ENCODE measurements at places on chromosomes 2 and 18.

DNA sequence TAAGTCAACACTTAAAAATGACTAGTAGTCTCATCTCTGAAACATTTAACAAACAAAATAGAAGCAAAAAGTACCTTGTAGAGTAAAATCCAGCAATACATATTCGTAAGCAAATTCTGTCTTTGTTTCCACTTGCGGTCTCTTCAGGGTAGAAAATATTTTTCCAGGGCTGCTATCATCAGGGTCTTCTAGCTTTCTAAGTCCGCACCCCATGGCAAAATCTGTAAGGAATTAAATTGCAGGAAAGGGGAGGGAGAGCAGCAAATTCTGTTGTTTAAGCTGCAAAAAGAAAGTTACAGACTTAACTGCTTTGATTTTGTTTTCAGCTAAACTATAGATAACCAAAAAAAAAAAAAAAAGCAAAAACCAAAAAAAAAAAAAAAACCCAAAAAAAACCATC is at the start of gene RFTN2:
RFTN2 (minus strand) TSS at position 342 of the 400 bp plus-strand sequence; CDS start at position 213, 129 bp downstream.
- no peak for DNase-seq

- DNase-seq: no peak
Measured at GRCh38 chr2:169933124-169933711, 106.0 kb downstream of the UBR3 start.

DNA sequence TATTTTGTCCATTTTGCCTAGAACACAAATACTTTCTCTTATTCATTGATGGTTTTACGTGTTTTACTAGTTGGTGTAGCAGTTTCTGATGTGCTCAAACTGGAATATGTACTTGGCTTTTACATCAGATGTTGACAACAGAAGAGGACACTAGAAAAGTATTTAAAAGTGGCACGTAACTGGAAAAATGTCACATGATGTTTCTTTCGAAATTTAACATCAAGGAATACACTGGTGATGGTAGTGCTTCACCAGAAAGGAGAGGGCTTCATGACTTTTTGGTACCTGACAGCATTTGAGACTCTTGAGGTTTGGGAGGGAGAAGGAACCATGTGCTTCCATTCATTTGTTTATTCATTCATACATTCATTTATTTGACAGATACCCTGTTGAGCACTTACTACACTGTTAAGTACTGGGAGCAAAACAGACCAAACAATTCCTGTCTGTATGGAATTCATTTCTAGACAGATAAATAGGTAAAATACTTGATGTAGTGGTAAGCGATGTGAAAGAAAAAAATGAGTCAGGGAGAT is 1.5 kb downstream of the GIGYF2 start:
- DNase-seq: no peak

GRCh38 chr18:39966275-39966674 is 1988.8 kb upstream of the PIK3C3 start:
- no peak for DNase-seq

DNA sequence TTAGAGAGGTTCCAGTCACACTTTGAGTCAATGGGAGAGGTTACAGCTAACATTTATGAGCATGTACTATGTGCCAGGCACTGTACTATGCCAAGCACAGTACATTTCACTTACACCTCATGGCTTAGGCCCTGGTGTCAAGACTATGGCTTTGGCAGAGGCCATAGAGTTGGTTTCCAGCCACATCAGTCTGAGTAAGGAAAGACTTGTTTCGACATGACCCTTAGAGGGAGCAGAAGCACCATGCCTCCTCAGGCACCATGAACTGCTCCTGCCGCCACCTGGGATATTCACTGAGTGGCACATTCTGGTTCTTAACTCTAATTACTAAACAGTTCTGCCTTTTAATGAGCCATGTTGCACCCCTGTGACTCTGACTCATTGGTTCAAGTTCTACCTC is 12.7 kb downstream of the DGUOK start:
- DNase-seq: no peak

DNA sequence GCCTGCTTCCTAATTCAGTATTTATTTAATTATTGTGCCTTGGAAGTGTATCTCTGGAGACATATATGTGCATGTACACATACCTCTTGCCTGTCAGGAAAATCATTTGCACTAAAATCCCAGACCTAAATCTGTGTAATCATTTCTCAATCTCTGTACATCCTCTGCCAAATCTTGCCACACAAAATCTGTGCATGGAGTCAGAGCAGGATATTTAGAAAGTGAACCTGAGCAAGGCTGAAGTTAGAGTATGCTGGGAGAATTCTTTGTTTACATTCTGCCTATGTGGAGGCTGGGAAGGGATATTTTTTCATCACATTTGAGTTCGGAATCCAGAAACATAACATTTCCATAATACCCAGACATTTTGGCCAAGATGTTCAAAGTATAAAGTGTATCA is 9.3 kb downstream of the XRCC5 start:
- no peak for DNase-seq

GRCh38 chr2:225008935-225009334 is 33.3 kb downstream of the DOCK10 start:
- no peak for DNase-seq

GRCh38 chr18:6741232-6741663 is 11.7 kb downstream of the ARHGAP28 start:
- no peak for DNase-seq

GRCh38 chr18:78239090-78239457 is 740.5 kb upstream of the SALL3 start:
- DNase-seq: no peak

- no peak for DNase-seq
Measured at GRCh38 chr2:60959501-60959900, 58.0 kb upstream of the PEX13 start.

GRCh38 chr18:46688853-46689525 is 32.0 kb upstream of the LOXHD1 start:
- DNase-seq: no peak

DNA sequence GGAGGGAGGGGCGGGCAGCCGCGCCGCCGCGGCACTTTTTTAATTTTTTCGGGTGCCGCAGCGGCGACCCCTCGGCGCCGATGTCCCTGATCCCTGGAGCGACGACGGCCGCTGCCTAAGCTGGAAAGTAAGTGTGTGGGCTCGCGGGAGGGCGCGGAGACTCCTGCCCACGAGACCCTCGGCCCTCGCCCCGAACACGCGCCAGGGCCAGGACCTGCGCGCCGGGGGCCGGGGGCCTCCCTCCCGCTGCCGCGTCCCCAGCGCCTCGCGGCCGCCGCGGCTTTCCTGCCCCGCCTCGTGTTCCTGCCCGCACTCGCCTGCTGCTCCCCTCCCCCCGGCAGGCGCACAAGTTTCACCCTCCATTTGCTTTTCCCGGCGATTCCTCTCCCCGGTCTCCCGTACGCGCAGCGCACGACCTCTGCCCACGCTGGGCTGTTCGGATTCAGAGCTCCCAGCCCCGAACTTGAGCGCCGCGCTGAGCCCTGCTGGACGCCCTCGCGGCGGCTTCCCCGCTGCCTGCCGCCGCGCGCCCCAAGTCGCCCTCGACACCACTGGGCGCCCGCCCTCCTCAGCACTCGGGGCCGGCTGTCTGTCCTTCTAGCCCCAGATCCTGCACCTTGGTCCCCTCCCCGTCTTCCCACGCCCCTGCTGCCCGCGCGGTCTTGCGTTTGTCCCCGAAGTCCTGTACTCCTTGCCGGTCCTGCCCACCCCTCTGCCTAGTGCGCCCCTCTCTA is 507 bp downstream of the PKP4 start:
- DNase-seq: peak; percentile 23

- no peak for DNase-seq
Measured at GRCh38 chr2:217681791-217682190, 321.0 kb downstream of the TNS1 start.

DNA sequence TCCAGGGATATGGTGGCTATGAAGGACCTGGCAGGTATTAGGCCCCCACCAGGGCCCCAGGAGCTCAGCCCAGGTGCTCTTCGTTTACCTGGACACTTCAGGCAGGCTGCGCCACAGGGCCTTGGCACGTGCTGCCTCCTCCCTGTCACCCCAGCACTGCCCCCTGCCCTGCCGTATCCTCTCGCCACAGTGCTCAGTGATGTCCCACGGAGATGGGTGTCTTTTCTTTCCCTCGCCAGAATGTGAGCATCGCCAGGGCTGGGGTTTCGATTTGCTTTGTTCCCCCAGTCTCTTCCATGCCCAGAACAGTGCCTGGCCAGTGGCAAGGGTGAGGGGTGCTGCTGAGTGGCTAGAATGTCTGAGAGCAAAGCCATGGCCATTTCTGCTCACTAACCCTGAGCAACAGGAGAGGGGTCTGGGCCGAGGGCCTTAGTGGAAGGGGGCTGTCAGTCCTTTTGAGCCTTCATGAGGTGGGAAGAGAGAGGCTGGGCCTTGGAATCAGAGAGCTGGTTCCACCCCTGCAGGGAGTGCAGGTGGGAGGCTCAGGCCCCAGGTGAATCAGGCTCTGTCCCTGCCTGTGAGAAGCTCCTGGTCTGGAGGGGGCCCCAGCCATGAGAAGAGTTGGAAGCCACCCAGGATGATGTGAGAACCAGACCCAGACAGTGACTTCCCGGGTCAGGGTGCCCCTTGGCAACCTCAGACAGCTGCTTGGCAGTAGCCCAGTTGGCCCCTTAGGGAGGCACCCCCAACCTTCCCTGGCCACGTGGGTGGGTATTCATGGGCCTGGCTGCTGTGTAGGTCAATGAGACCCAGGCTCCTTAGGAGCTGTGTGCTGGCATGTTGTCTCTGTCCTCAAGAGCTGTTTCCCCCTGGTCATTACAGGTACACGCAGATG is 129.9 kb upstream of the HS6ST1 start:
- DNase-seq: no peak

DNA sequence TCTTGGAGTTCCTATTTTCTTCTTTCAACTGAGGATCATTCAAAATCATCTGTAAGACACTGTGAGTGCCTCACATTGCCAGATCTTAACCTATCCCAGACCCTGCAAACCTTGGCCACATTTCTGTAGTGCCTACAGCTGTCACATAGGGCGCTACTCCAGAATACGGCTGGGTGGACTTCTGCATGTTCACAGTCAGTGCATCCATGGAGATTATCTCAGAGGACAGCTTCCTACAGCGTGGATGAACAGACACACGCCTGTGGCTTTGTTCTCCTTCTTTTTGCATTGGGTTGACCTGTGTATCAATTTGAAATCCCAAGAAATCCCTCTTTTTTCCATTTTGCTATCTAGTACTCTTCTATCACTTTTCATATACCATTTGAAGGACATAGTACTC is 1.9 kb upstream of the KLHL29 start:
- no peak for DNase-seq

GRCh38 chr2:152678808-152679207 is 38.5 kb downstream of the PRPF40A start:
- no peak for DNase-seq

- no peak for DNase-seq
Measured at GRCh38 chr18:61662726-61663125, 230.1 kb downstream of the RNF152 start.

DNA sequence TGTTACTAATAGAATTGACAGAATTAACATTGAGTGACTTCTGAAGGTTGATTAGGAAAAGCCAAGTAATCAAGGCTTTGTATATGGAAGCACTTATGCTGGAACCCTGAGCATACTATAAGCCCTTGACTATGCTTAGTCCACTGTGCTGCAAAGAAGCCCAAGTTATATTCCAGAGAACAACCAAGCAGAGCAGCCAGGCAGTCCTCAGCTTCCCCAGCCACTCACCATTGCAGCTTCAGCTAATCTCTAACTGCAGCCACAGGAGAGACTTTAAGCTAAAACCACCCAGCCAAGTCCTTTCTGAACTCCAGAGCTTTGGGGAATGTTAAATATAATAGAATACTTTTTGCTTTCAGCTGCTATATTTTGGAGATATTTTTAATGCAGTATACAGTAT is 164.4 kb upstream of the VWC2L start:
- DNase-seq: no peak

DNA sequence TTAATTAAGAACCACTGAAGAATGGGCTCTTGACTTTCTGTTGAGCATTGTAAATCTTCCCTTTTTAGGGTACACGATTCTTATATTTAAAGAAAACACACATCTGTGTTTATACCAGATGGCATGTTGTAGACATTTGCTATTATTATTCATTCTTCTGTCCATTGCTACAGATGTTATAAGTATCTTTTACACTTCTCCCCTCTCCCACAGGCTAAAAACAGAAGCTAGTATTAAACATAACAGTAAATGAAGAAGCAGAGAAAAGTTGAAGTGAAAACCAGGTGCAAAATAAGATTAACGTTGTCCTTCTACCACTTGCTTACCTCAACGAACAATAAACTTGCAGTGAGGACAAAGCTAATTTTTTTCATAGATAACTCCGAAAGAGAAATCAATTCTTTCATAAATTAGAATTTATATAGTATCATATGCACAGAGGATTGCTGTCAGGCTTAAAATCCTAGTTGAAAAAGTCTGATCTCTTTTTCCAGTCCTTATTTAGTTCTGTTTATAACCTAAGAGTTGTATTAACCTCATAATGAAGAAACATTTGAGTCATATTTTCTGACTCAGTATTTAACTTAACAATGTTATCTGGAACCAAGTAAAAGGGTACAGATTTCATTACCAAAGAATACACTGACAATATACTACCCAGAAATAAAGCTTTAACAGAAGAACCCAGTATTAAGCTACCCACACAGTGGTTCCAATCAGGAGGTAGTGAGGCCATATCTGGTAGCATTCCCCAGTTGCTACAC is 16.4 kb upstream of the ZNF385B start:
- no peak for DNase-seq

DNA sequence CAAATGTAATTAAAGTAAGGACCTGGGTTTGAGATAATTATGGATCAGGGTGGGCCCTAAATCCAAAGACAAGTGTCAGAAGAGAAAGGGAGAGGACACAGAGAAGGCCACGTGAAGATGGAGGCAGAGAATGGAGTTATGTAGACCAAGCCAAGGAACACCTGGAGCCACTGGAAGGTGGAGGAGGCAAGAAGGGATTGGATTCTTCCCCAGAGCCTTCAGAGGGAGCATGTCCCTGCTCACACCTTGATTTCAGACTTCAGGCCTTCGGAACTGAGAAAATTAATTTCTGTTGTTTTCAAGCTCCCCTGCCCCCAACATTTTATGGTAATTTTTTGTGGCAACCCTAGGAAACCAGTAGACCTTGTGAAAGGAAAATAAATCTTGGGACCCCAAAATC is 19.6 kb downstream of the CAPN14 start:
- no peak for DNase-seq

Measured in stimulated activated CD8-positive, alpha-beta memory T cell treated with anti-CD3 and anti-CD28 coated beads, Interleukin-2, amount 100 ng/mL, for 48 hours (primary cell).